ENCODE measurements at places on chromosomes 7 and 10.
A peak's percentile ranks its signal among the peaks of the same experiment; 100 is the strongest.

GRCh38 chr10:118911363-118911762, 118.2 kb upstream of the NANOS1 start:
- DNase-seq = no peak

DNA sequence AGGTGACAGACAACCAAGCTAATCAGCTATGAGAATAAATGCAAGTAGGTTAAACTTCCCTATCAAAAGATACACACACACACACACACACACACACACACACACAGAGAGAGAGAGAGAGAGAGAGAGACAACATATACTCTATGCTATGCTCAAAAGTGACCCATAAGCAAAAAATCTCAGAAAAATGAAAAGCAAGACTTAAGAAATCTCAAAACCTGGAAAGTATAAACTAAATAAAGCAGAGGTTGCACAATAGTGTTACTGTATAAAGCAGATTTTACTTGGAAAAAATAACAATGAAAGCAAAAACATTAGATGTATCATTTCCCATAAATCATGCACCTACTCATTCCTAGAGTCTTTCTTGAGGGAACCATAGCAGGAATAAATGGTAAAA, 221.5 kb downstream of the INHBA start:
- no peak for DNase-seq

GRCh38 chr7:89887489-89887888, 266.8 kb upstream of the STEAP1 start:
- no peak for DNase-seq

GRCh38 chr10:91511549-91512330, 101.6 kb downstream of the HECTD2 start:
- no peak for DNase-seq

GRCh38 chr7:36986948-36987724, 262.8 kb upstream of the AOAH start:
- peak; percentile 71 for DNase-seq

- no peak for DNase-seq
Measured at GRCh38 chr7:73685311-73685710, 1.9 kb downstream of the BUD23 start.

GRCh38 chr10:10418387-10418786, 599.3 kb upstream of the CELF2 start:
- peak; percentile 12 for DNase-seq

DNA sequence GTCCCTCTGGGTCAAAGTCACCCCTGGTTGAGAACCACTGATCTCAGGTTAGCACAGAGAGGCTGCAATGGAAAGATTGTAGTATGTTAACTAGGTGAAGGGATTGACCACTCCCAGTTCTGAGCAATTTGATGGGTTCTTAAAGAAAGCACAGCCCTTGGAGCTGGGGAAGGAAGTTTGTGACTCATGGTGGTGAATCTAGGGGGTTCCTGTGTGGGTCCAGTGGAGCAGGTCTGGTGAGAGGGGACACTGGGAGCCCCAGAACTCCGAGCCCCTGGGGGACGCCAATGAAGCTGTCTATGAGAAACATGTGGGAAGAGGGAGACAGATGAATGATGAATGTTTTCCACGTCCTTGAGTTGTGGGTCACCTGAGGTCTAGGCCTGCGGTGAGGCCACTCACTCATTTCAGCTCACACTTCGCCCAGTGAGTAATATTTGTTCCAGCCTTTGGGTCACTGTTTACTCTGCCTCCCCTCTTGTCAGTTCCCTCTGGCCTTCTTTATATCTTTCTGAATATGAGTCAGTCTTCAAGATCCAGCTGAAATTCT, 341.9 kb downstream of the LRMDA start:
- DNase-seq = no peak

- no peak for DNase-seq
Measured at GRCh38 chr10:105024184-105024583, 383.1 kb downstream of the SORCS3 start.

GRCh38 chr10:112213098-112213823, 29.7 kb upstream of the GPAM start:
- peak; percentile 13 for DNase-seq

DNA sequence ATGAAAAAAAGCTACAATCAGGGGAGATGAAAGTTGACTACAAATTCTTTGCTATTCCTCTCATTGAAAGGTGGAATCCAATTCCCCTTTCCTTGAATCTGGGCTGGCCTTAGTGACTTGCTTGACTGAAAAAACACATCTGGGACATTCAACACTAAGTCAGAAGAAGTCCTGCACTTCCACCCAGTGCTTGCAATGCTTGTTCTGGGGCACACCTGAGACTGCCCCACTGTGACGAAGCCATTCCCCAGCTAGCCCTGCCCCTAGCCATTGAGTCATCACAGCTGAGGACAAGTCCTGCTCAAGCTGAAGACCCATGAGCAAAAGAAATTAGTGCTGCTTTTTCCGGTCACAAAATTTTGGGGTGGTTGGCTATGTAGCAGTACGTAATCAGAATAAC, 19.2 kb upstream of the GRID1 start:
- no peak for DNase-seq

GRCh38 chr10:34102237-34102673, 712.8 kb downstream of the PARD3 start:
- no peak for DNase-seq

DNA sequence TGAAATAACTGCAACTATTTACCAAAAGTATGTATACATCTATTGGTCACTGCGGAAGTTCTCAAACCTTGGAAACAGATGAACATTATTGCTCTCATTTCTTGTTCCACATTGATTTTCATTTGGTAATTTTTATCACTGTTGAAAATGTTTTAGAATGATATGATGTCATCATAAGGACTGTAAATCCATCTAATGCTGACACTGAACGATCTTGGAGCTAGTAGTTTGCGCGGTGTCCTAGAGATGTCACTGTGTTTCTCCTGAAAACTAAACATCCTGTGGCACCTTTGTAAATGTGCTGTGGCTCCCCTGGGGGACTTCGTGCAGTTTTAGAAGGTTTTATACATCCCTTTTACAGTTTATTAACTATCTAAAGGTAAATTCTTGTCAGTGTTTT, 73.5 kb downstream of the DNAJB9 start:
- DNase-seq = no peak

DNA sequence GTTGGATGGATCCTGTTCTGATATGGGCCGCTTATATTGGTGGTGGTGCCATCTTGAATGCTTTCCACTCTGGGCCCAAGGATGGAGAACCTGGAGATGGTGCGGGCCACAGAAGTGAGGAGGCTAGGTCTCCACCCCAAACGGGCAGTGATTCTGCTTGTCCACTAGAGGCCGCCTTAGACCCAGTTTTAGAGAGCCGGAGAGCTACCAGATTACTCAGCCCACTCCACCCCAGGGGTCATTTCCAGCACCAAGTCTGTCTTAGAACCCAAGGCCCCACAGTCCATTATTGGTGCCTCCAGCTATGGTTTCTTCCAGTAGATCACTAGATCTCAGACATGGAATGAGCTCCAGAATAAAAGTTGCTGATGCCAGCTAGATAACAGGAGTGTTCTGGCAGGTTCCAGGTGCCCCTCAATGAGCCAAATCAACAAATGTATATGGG, 11.8 kb upstream of the CAMK2G start:
- peak; percentile 76 for DNase-seq

DNA sequence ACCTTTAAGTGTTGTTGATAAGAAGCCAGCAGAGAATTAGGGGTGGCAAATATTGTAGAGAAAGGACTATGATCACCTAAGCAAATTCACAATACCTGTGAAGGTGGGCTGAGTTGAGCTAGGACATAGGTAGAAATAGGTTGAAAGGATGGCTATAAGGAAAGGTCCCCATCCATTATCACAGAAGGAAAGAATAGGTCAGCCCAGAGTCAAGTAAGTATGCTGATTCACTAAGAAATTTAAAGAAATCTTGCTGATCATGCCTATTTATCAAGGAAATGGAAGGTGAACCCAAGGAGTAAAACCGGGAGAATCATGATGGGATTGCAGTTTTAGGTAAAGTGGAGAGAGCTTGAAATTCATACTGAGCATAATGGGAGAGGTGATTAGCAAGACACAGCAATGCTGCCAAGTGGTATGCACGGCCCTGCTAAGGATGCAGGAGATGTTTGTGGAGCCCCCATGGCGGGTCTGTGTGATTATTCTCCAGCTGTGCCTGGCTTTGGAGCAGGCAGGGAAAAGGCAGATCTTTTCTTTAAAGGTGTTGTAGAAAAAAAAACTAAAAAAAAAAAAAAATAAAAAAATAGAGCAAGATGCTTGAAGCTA, 399.4 kb downstream of the PLXDC2 start:
- DNase-seq = no peak

- DNase-seq = no peak
Measured at GRCh38 chr7:47071866-47072265, 510.0 kb downstream of the TNS3 start.

DNA sequence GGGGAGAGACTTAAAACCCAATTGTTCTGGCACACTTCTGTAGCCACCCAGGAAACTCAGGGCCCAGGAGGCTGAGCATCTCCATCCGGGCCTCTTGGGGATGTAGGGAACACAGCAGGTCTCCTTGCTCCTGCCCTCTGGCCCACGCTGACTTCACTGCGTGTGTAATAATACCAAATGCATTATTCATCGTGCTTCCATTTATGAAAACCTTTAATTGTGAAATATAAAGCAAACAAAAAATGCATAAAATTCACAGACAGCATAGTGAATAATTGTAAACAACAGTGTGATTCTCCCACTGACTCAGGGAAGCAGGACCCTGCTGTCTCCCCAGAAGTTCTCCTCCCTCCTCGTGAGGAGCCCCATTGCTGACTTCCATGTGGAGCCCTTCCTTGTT, 70.3 kb upstream of the SHH start:
- DNase-seq = no peak

GRCh38 chr7:30178748-30179436, 44.1 kb downstream of the MTURN start:
- no peak for DNase-seq

GRCh38 chr7:149310113-149310836, 48.3 kb downstream of the ZNF783 start:
- no peak for DNase-seq

DNA sequence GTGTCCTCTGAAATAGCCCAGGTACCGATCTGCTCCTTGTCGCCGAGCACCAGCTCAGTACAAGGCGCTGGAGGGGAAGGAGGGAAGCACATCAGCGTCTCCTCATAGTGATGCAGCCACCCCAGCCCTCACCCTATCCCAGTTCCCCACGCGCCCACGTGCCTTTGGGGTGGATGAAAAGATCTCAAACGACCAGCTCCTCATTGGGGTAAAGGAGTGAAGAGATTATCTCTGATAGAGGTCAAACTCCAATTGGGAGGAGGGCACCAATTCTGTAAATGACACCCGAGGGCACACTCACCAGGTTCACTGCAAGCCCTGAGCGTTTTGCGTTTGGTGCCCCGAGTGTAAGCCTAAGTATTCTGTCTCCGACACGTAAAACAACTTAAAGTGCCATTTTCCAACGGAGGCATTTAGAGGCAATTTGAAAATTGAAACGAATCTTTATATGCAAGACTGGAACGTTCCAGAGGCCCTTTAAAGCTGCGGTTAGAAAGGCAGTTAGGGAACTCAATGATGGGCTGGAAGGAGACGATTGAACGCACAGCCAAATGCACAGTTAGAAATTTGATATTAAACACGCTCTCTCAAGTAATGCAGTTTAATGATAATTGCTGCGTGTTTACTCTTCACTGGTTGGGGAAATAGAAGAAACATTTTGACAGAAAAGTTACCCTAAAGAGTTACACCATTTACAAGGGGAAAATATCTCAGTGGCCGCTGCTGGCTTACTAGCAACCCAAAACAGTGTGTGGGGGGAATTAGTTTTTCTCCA, 8.9 kb upstream of the EMX2 start:
- DNase-seq = no peak

DNA sequence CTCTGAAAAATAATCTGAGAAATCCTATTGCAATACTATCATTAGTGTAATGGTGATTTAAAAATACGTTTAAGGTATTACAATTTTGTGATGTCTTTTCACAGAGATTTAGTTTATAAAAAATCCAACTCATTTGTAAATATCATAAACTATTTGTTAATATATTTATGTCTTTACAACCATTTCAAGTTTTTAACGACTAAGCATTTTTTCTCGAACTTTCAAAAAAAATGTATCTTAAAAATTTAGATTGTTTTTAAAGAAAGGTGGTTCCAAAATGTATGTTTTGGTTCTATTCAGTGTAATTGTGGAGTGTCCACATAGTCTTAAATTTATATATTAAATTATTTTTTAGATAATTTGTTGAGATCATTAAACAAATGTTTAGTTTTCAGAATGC, 134.2 kb upstream of the TEX47 start:
- DNase-seq = no peak

- no peak for DNase-seq
Measured at GRCh38 chr7:149353739-149354504, 91.9 kb downstream of the ZNF783 start.

DNA sequence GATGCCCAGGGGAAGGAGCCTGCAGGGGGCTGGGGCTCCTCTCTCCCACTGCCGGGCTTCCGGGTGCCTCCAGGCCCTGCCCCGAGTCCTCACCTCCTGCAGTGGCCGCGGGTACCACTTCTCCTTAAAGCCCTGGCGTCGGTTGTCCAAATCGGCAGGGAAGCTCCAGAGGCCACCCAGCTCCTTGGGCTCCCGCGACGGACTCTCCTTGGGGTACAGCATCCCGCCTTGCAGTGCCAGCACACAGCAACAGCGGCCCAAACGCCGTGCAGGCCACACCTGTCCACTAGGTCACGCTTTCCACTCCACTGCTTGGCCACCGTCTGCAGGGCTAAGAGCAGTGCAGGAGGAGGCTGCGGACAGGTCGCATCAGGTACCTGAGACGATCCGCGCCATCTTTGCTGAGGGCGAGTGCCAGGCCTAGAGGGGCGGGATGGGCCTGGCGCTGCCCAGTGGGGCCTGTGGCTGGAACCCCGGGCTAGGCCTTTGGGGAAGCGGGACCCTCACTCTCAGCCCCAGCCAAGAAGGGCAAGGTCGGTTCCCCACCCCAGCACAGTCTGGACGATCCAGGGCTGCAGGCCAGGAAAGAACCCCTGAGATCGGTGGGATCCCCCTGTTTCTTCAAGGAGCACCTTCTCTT, 47.7 kb upstream of the ZNF479 start:
- no peak for DNase-seq

- DNase-seq = no peak
Measured at GRCh38 chr7:104958371-104958865, 55.6 kb upstream of the KMT2E start.

- DNase-seq = no peak
Measured at GRCh38 chr7:40763319-40764287, 628.8 kb downstream of the SUGCT start.

DNA sequence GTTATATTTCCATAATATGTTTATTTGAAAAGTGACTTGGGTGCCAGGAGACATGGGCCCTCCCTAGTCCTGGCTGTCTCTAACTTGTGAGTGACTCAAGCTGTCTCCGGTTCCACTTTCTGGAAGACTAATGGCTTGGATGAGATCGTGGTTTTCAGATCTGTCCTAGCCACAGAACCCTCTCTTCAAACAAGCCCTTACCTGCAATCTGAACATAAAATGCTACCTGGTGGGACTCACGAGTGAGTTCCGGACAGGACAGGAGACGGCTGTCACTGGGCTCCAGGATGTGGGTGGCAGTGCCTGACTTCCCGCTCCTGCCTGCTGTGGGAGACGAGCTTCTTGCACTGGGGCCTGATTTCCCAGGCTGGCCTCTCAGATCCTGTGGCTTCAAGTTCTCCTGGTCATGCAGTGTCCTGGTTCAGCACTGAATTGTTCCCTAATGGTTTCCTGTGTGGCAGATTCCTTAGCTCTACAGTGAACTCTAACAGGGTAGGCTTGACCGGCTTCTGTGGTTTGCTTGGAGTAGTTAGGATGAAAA, 26.0 kb upstream of the PFKFB3 start:
- DNase-seq = no peak

- no peak for DNase-seq
Measured at GRCh38 chr7:143295870-143296269, 7.7 kb downstream of the CASP2 start.

Measured in activated T-cell treated with anti-CD3 and anti-CD28 coated beads, Interleukin-2, amount 50 U/mL, for 72 hours (primary cell).